ENCODE measurements at places on chromosomes 12 and 14.
A peak's percentile ranks its signal among the peaks of the same experiment; 100 is the strongest.

DNA sequence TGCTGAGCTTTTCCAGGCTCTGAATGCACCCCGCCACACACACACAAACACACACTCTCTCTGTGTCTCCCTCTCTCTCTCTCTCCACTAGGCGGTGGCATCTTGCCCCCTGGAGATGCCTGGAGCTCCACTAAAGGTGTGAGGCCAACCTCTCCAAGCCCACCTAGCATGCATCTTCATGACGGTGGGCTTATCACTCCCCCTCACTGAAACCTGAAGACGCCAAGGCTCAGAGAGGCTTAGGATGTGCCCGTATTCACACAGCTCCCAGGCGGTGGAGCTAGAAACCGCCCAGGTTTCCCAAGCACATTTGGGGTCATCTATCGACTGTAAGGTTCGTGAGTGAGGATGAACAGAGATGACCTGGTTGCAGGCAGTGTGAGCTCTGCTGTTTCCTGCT lies 42.6 kb upstream of the BCL11B start:
- no peak for DNase-seq

DNA sequence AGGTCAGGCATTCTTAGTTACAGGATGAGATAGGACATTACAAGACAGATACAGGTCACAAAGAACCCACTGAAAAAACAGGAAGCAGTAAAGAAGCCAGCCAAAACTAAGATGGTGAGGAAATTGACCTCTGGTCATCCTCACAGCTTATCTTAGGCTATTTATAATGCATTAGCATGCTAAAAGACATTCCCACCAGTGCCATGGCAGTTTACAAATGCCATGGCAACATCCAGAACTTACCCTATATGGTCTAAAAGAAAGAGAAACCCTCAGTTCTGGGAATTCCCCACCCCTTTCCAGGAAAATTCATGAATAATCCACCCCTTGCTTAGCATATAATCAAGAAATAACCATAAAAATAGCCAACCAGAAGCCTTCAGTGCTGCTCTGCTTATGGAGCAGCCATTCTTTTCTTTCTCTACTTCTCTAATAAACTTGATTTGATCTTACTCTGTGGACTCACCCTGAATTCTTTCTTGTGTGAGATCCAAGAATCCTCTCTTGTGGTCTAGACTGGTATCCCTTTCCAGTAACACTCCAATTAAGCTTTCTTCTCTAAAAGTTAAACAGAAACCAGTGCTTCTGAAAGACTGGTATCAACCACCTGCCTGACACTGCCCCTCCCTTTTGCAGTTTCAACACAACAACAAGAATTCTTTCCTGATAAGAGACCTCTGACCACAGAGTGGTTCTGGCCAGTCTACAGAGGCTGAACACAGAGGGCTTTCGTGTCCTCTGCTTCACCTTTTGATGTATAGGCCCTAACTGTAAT lies 86.9 kb downstream of the BCAT1 start:
- no peak for DNase-seq

DNA sequence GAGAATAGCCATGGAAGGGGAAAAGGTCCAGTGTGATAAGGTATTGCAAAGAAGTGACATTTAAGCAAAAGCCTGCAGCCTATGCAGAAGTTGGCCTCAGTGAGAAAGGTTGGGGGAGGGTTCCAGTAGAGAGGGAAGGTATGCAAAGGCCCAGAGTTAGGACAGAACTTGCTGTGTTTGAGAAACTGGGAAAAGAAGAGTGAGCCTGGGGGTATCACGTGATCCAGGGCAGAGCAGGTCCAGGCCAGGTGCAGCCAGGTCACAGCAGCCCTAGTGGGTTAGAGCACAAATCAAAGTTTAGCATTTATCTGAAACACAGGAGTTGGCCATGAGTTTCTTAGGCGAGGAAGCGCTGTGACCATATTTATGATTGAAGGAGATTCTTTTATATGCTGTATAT lies 1.6 kb downstream of the SERPINA5 start:
- no peak for DNase-seq

DNA sequence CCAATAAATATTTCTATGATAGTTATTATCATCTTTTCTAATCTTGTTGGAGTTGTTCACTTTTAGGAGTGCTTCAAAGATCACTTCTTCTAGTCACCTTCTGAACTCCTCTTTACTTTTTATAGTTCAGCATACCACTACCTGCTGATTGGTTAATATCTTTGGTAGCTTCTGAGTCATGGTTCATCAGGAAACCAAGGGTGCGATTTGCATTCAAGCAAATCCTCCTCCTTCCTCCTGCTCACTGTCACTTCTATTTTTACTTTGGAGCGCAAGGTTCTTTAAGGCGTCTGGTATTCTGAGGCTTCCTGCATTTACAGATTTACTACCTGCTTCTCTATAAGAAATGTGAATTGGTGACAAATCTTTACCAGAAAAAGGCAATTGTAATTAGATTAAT lies 24.0 kb downstream of the SYT1 start:
- no peak for DNase-seq

GRCh38 chr12:112759786-112760185 lies 31.8 kb upstream of the RPH3A start:
- no peak for DNase-seq

- DNase-seq: no peak
Measured at GRCh38 chr14:78524766-78525165, 354.6 kb downstream of the NRXN3 start.

GRCh38 chr12:62599854-62600437 lies 133.3 kb downstream of the MON2 start:
- DNase-seq: no peak

GRCh38 chr14:50649691-50650090 lies 18.4 kb downstream of the SAV1 start:
- DNase-seq: no peak

DNA sequence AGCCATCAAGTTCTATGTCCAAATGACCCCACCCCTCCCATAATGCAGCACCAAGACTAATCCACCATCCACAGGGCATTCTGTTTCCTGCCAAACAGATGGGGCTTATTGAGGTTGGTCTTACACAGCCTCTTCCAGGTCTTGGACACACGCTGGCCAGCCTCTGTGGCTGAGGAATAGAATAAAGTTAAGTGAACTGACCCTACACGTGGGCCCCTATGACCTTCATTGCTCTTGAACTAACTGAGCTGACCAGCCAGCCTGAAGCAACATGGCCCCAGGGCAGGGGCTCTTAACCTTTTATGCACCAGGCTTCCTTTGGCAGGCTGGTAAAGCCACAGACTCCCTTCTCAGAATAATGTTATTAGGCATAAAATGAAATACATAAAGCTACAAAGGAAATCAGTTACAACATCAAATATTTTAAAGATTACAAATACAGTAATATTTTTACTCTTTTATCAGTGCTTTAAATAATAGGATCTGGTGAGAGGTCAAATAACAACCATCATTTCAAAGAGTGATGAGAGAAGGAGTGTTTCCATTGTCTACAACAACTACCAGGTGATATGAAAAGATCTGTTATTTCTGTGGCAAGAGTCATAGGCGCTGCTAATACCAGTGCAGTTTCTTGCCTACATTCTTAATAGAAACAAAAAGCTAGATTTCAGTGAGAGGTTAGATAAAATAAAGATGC lies 192.9 kb upstream of the NUDT4 start:
- no peak for DNase-seq

- no peak for DNase-seq
Measured at GRCh38 chr14:75295061-75295461, 16.4 kb downstream of the FOS start.

DNA sequence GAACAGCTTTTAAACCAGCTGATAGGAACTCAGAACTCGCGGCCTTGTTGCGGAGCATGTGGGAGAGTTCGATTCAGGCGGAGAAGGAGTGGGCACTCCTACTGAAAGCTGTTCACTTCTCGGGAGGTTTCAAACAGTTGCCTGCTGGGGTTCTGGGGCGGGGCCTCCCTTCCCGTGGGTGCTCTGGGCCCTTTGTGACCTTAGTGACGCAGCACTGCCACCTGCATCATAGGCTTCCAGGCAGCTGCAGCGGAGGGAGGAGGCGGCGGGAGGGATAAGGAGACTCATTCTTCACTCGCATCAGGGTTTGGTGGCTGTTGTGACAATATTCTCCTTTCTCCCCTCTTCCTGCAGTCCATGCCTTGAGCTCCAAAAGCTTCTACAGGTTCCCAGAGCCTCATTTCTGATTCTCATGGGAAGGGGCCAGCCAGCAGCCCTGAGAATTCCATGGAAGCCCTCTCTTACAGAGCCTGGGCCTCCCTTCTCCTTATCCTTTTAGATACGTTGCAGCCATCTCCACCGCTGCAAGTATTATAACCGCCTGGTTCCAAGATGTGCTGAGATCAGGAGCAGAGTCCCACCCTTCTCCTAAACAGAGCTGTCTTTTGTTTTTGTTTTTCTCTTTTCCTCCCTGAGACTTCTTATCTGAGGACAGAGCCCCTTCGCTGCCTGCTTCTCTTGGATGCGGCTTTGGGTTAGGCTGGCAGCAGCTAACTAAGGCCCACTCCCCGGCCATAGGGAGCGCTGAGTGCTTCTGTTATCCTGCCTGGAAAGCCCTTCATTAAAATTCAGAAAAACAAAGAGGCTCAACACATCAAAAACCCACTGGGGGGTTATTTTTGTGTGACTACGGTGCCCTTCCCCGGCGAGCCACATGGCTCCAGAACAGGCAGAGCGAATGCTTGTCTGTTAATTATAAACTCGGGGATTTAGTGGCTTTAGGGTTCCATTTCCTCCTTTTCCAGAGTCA lies 67.6 kb upstream of the GPATCH2L start:
- no peak for DNase-seq

DNA sequence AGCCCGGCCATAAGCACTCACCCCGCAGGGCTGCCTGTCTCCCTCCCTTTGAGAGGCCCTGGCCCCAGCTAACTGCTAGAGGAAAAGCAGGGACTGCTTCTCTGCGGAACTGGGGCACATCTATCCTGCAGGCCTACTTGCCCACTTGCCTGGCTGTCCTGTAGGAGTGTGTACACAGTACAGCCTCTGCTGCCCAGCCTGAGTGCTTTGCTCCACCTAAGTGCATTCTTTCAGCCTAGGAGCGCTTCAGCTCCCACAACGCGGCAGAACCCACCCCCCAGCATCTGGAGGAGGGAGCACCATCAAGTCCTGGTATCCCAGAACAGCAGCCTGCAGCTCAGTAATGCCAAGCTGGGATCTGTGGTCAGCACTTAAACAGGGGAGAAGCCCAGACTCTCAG lies 79.9 kb upstream of the CD163 start:
- DNase-seq: no peak

- DNase-seq: no peak
Measured at GRCh38 chr14:96400495-96400894, 8.6 kb downstream of the AK7 start.

GRCh38 chr12:39331539-39332261 lies 111.2 kb downstream of the KIF21A start:
- DNase-seq: no peak

DNA sequence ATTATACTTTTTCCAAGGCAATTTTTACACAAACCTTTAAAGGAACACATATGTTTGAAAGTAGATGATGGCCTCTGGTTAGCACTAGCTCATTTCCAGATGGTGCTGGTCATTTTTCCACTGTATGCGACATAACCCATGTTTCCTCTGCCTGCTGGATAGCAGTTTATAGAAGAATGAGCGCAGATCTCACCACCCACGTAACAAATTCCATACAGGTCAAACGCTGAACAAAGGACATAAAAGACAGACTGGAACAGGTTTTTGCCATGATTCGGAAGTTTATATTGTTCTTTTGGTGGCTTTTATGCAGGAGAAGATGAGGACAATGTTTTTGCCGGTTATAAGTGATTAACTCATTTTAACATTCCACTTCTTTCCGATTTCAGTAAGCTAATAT lies 30.7 kb downstream of the PPP1R36 start:
- DNase-seq: no peak

- DNase-seq: no peak
Measured at GRCh38 chr12:14454098-14454907, 88.8 kb downstream of the ATF7IP start.

GRCh38 chr14:81272317-81272716 lies 51.6 kb upstream of the GTF2A1 start:
- no peak for DNase-seq

GRCh38 chr12:100554608-100555077 lies 18.8 kb upstream of the GAS2L3 start:
- peak; percentile 54 for DNase-seq

DNA sequence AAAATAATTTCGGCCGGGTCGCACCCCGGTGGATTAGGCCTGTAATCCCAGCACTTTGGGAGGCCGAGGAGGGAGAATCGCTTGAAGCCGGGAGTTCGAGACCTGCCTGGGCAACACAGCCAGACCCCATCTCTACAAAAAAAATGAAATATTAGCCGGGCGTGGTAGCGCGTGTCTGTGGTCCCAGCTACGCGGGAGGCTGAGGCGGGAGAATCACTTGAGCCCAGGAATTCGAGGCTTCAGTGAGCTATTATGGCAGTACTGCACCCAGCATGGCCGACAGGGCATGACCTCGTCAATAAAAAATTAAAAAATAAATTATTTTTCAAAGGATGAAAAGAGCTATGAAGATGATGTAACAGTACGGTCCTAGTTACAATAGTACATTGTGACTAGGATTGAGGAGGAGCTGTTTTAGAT lies 523 bp downstream of the GTF2H3 start:
- DNase-seq: no peak

DNA sequence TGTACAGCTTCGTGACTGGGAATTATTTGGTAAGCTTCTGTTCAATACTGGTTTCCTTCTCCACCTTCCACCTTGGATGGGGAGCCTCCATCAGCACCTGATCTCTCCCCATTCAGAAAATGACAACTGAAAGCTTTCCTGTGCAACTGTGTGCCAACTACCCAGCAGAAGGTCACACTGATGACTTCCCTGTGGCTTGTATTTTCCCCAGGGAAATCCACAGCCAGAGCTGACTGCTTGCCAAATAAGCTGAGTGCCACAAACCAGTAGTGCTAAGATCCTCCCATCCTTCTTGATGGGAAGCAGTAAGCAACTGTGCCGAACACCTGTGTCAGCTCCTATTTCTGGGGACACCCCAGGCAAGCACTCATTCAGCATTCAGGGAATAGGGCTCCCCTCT lies 257.2 kb upstream of the SOX5 start:
- DNase-seq: no peak

DNA sequence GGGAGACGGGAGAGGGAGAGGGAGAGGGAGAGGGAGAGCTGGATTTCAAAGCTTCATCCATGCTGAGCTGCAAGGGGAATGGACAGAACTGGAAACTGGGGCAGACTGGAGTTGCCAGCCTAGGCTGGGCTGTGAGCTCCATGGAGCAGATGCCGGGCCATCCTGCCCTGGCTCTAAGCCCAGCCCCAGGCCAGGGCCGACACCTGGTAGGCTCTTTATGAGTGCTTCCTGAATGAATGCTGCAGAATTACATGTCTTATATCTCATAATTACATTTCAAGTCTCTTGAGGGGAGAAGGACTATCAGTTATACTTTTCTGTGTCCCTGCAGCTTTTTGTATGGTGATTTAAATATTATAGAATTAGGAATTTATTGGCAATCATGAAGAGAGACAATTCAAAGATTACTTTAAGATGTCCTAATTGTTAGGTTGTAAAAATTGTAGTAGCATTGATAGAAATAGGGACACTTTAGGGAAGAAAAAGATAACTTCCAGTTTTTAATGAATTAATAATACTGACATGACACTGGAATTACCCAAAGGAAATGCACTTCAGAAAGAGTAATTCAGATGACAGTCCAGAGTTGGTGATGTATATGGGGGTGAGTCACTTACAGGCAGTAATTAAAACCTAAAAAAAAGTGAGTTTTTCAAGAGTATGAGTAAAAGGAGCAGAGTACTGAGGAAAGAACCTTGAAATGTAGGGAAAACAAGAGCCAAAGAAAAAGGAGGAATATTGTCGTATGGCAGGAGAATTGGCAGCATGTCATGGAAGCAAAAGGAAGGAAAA lies 29.0 kb downstream of the SCYL2 start:
- no peak for DNase-seq

Measured in NCI-H2081 treated with DMSO at 0.1 percent for 48 hours (cell line).